ENCODE measurements at places on chromosomes 13 and 19. TPM values are rescaled to one million over a fixed set of nuclear protein-coding genes. Genes with fewer than 3 reads are reported as not detected.

DNA sequence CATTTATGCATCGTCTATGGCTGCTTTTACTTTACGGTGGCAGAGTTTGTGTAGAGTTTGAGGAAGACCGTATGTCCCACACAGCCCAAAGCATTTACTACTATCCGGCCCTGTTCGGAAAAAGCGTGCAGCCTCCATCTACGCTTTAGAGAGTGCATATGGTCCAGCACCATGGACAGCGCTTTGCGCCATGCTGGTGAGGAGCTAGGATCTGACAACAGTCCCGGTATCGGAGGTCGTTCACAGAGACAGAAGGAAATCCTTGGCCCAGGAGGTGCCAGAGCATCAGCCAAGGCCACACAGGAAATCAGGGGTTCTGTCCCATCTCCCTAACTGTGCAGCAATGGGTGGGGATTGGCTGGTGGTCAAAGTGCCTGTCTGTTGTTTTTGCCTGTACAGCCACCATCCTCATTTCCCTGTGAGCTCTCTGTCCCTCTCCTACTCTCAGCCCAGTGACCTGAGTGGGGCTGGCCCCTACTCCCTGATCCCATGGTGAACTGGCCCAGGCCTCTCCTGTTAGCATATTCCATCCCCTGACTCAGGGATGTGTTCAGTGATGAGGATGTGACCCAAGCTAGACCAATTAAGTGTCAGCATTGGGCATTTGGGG lies 16.2 kb upstream of the PRODH2 start:
- DNase-seq: peak; percentile 59

GRCh38 chr19:30097746-30098280 lies 155.8 kb downstream of the URI1 start:
- no peak for DNase-seq

PGLYRP2 gene
- not detected for polyA plus RNA-seq

DNA sequence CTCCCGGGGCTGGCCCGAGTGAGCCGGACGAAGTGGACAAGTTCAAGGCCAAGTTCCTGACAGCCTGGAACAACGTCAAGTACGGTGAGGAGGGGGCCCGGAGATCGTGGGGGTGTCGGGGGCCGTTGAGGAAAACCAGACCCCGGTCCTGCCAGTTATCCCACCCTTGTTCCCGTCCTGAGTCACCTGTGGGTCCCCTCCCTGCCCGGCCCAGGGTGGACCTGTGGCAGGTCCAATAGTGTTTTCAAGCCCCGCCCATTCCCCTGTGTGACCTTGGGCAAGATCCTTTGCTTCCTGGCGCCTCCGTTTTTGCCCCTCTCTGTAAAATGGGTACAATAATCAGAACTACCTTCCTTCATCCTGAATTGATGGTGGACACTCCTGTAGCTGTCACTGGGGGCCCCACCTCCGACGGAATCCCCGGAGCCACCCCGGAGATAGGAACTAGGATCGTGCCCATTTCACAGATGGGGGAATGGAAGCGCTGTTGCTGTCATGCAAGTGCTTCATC lies 593 bp downstream of the ATG4D start:
- peak; percentile 67 for DNase-seq

- DNase-seq: no peak
Measured at GRCh38 chr19:51547397-51548212, 16.1 kb upstream of the SIGLEC6 start.

CAMSAP3 gene
- 73.9 TPM for polyA plus RNA-seq

LEUTX gene
- polyA plus RNA-seq: not detected

MYO1F gene
- polyA plus RNA-seq: 13.9 TPM

SRRM5 gene
- 1.5 TPM for polyA plus RNA-seq

- DNase-seq: no peak
Measured at GRCh38 chr13:36090592-36090991, 40.6 kb downstream of the DCLK1 start.

GRCh38 chr19:35375505-35376307 lies 4.8 kb downstream of the GPR42 start:
- DNase-seq: no peak

TMEM221 gene
- polyA plus RNA-seq: 0.46 TPM

DNA sequence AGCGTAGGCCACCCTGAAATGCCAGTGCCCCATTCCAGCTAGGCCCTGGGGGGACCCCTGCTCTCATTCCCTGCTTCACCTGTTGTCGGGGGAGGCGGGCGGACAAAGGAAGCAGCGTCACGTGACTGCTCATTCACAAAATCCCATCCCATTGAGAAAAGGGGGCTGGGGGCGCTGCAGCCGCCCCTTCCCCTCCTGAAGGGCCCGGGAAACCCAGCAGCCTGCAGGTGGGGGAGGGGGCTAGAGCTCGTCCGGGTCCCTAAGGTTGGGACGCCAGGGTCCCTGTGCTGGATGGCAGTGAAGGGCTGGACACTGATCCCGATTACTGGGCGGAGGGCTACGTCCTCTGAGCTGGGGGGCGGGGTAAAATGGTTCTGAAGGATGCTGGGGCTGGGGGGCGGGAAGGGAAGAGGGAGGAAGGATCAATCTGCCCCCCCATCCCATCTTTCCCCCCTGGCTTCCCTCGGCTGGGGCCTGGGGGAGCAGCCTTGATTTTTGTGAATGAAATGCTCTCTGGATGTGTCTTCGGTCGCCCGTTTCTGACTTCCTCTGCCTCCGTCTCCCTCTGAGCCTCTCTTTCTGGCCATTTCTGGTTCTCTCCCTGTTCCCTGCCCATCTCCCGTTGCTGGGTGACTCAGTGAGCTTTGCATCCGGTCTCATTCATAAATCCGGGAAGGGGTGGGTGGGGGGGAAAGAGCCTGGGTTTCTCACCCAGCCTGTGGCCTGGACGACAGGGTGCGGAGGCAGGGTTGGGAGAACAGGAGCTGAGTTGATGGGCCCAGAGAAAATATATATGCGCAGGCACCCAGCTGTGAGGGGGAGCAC lies 816 bp downstream of the SPRED3 start:
- no peak for DNase-seq

DNA sequence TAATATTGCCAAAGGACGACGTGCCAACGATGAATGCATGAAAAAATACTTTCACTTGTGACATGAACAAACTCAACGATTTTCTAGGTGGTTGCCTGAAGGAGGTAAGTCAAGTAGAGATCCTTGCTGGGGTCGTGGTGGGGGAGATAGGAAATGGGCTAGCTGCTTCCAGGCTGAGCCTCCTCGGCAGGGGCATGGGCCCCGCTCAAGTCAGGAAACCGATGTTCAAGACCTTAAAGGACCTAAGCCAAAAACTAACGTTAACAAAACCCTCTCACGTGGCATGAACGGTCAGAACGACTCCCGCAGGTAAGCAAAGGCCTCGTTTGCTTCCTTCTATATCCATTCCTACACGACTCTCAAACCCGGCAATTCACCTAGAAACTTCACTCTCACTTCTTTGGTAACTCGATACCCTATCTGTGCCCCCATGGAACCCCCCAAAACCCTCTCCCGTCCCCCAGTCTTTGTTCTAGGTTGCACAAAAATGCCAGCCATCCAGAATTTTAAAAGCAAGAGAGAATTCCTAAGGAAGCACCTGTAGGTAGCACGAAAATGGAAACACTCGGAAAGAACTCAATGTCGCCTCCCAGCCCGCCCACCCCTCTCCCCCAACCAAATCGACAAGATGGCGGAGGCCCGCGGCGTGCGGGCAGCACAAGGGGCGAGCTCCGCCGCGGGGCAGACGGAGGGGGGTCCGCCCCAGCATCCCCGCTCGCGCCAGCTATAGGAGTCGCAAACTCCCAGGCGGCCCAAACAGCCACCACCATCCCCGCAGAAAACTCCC lies 13.6 kb downstream of the ACP4 start:
- DNase-seq: no peak

DNA sequence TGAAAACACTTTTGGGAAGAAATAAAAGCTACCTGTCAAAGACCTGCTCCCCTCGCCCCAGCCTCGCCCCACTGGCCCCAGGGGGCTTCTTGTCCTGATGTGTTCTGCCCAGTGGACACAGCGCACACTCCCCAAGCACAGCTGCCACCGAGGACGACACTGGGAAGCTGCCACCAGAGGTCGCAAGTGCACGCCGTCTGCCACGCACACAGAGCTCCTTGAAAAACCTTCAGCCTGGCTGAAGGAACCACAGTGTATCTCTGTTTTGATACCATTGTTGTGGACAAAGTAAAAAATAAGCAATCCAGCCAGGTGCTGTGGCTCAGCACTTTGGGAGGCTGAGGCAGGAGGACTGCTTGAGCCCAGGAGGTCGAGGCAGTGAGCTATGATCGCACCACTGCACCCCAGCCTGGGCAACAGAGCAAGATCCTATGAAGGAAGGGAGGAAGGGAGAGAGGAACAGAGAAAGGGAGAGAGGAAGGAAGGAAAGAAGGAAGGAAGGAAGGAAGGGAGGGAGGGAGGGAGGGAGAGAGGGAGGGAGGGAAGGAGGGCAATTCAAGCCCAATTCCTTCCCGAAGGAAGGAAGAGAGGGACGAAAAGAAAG lies 57.3 kb downstream of the CEBPG start:
- peak; percentile 54 for DNase-seq

CRX gene
- 0.09 TPM for polyA plus RNA-seq

DNA sequence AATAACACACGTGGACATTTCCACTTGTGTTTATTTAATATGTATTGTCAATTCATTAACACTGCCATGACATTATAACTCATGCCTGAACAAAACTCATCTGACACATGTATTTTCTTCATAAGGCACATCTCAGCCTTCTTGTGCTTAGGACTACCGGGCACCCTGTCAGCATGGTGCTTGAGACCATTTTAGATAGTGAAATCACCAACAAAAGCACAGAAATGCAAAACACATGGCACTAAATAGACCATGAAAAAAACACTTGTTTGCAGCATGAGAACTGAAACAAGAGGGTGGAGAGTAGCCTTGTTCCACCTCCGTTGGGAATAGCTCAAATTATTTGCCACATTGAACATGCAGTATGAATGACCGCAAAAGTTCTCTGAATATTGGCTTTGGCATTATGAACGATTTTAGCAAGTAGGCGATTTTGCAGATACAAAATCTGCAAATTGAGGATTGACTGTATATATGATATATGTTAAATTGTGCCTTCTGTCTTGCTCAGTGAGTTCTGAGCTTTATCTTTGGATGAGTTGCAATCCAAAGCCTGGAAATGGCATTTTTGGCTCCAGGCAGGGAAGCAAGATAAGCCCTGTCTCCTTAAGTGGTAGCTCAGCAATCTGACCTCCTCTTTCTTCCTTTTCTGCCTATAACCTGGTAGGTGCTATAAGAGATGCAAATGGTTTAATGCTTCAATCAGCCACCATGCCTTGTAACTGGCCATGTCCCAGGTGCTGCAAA lies 328.2 kb downstream of the HS6ST3 start:
- DNase-seq: no peak

- peak; percentile 68 for DNase-seq
Measured at GRCh38 chr19:17855280-17856152, 4.2 kb upstream of the RPL18A start.

CYP4F12 gene
- polyA plus RNA-seq: 102 TPM

DNA sequence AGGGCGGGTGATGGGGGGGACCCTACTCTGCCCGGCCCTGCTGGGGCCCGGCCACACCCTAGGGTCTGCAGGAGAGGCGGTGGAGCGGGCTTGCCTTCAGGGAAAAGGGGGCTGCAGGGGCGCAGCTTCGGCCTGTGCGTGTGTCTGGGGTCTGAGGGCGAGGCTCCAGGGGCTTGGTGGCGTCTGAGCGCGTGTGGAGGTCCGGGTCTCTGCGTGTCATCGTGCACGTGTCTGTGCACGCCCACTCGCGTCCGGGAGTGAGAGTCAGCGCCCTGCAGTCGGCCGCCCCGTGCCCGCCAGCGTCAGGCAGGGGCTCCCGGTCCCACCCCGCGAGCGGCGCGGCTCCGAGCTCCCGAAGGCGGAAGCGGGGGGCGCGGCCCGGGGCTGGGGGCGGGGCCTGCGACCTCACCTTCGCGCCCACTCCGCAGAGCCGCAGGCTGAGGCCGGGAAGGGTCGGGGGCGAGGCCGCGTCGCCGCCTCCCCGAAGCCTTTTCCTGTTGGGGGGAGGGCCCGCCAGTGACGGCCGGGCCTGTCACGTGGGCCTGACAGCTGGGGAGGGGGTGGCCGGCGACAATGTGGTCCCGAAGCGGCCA lies at the start of gene ARHGAP45:
Gene ARHGAP45, plus strand, starts transcription at position 420 of the 593 bp plus-strand sequence. CDS start 239 bp downstream, outside the sequence.
- DNase-seq: no peak

ZNF441 gene
- 7.4 TPM for polyA plus RNA-seq

MCEMP1 gene
- polyA plus RNA-seq: 0.06 TPM

GRCh38 chr13:60331249-60332012 lies 65.6 kb upstream of the TDRD3 start:
- DNase-seq: no peak

ZNF888 gene
- polyA plus RNA-seq: 9.3 TPM

DNA sequence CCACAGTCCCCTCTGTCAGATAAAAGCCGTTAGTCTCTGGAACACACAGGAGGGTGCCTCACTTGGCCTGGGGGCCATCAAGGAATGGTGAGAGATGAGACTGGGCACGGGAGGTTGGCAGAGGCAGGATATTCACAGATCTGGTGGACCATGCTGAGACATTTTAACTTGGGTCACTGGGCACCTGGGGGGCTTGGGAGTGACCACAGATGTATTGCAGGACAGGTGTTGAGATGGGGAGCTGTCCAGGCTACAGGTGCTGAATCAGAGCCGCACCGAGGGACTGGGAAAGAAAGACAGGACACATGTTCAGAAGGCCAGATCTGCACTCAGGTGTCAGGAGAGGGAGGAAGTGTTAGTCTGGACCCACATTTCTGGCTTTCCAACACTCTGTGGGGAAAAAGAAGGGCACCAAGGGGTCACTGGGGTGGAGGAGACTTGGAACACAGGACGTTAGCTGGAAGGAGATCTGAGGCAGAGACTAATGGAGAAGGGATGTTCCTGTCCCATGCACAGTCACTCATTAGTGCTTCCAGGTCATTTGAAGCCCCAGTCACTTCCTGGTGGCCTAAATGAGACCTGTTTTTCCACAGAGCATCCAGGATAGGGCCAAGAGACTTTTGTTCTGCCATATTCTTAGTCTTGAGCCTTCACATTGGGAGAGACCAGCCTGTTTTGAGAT lies 56.1 kb downstream of the CHST8 start:
- no peak for DNase-seq

GYS1 gene
- polyA plus RNA-seq: 39.1 TPM

GRCh38 chr19:35673121-35673804 lies 6.9 kb downstream of the UPK1A start:
- peak; percentile 11 for DNase-seq

ACP7 gene
- polyA plus RNA-seq: 1.5 TPM

DNA sequence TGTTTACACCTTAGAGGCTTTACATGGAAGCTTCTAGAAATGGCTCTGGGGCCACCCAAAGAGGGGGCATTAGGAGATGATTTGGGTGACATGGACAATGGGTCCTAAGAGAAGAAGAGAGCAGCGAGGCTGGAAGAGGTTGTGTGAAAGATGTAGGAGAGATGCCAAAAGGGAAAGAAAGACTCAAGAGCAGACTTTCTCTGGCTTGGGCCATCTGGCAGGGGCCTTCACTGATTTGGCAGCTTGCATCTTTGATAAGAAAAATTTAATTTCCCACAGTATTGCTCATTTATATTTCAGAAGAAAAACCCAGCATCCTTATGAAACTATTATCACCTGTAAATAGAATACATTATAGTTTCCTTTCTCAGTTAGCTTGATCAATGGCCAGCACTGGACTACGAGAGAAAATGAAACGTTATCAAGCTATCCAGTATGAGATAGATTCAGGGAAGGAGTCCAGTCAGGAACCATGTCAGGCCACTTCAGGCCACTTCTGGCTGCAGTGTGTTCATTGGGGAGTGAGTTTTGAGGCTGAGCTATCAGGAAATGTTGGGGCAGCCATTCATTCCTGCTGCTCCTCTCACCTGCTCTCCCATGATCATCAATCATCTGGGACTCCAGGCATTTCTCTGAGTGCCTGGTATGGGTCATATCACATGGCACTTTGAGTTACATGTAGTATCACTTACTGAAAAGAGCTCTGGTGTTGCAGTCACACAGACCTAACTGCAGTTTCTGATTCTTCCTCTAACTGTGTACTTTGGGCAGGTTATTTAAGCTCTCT lies 10.3 kb downstream of the SCEL start:
- DNase-seq: no peak

SIX5 gene
- polyA plus RNA-seq: 9.3 TPM

- DNase-seq: no peak
Measured at GRCh38 chr13:97743938-97744337, 209.5 kb upstream of the IPO5 start.

Data from large intestine (tissue), 12 donors.